ENCODE measurements at places on chromosomes 11 and 22. TPM values are rescaled to one million over a fixed set of nuclear protein-coding genes. Genes with fewer than 3 reads are reported as not detected.

GRCh38 chr11:61602775-61603569 is 22.1 kb upstream of the SYT7 start:
- no peak overlapping the region for H3K4me3 ChIP-seq
- no peaks in the 10 kb centered on the region for H3K27me3 ChIP-seq
- peaks cover 5% of the 10 kb centered on the region for H3K4me1 ChIP-seq

Gene KRTAP5-2
- total RNA-seq, result not detected

Gene TUT1
- total RNA-seq, result 11.1 TPM

DNA sequence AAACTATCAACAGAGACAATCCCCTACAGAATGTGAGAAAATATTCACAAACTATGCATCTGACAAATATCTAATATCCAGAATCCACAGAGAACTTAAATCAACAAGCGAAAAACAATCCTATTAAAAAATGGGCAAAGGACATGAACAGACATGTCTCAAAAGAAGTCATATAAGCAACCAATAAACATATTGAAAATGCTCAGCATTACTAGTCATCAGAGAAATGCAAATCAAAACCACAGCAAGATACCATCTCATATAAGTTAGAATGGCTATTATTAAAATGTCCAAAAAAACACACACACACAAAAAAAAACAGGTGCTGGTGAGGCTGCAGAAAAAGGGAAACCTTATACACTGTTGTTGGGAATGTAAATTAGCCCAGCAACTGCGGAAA is 8.3 kb upstream of the OR52E8 start:
- DNase-seq, result no peak
- H3K27me3 ChIP-seq, result no peaks in the 10 kb centered on the region
- no peak overlapping the region for H3K27ac ChIP-seq
- H3K36me3 ChIP-seq, result no peaks in the 10 kb centered on the region
- H3K4me3 ChIP-seq, result no peak overlapping the region

GRCh38 chr22:41181349-41182241 is 23.5 kb upstream of the L3MBTL2 start:
- DNase-seq, result no peak
- H3K4me3 ChIP-seq, result no peak overlapping the region
- no peaks in the 10 kb centered on the region for H3K27me3 ChIP-seq
- no peaks in the 10 kb centered on the region for H3K4me1 ChIP-seq
- H3K27ac ChIP-seq, result peak overlapping the region; percentile 43
- peaks cover 11% of the 10 kb centered on the region for H3K36me3 ChIP-seq

Gene HOATZ
- total RNA-seq, result not detected

DNA sequence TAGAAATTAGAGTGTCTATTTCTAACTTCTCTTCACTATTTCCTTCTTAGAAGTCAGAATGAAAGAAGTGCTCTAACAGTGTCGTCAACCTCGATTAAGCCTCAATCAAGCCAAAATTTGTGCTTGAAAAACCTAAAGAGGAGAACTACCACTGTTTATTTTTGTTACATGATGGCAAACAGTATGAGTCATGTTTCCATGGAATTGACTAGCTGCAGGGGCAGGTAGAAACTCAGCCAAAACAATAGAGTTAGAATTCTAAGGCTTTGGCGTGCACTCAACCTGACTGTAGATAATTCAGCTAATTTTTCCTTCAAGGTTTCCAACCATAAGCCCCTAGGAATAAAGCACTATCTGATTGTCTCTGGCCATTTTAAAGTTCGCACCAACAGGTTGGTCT is 415.9 kb downstream of the ETS1 start:
- no peaks in the 10 kb centered on the region for H3K36me3 ChIP-seq
- no peak for DNase-seq
- no peak overlapping the region for H3K27ac ChIP-seq
- H3K4me3 ChIP-seq, result no peak overlapping the region
- no peaks in the 10 kb centered on the region for H3K27me3 ChIP-seq

DNA sequence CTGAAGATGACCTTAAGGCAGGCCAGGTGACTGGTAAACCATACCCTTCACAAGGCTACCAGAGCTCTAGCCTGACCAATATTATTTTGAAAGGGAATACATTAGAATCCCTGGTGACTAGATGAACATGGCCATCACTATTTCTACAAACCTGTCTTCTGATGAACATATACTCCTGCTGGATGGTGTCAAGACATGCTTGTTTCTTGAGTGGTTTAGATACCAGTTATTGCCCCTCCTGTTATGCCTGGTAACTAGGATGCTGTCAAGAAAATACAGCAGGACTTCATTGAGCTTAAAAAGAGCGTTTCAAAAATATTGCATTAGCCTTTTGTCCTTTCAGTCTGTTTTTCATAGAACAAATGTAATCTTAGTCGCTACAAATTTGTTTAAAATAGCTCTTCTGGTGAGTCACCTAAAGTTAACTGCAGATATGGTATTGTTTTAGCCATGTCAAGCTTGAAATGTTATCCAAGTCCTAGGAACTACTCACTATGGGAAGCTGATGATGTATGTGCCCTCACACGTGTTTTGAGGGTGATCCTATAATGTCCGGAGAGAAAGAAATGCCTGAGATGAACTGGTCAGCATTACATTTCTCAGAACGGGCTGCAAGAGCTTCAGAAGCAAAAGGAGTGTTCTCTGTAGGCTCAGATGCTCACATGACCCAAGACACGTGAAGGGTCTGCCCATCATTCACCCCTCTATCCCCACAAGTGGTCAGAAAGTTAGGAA is 20.6 kb downstream of the ADM start:
- H3K4me3 ChIP-seq, result no peak overlapping the region
- H3K27me3 ChIP-seq, result no peaks in the 10 kb centered on the region
- H3K27ac ChIP-seq, result peak overlapping the region; percentile 77
- no peak for DNase-seq

GRCh38 chr11:114438303-114438702 is 964 bp upstream of the REXO2 start:
- H3K27me3 ChIP-seq, result no peaks in the 10 kb centered on the region
- no peak overlapping the region for H3K27ac ChIP-seq
- DNase-seq, result no peak
- H3K4me3 ChIP-seq, result no peak overlapping the region

- no peaks in the 10 kb centered on the region for H3K27me3 ChIP-seq
- H3K36me3 ChIP-seq, result peaks cover 5% of the 10 kb centered on the region
- H3K4me1 ChIP-seq, result no peaks in the 10 kb centered on the region
- no peak overlapping the region for H3K4me3 ChIP-seq
- DNase-seq, result no peak
Observed at GRCh38 chr11:3022982-3023381, 30.9 kb upstream of the NAP1L4 start.

Gene BEST1
- total RNA-seq, result 0.58 TPM

Gene OMP
- 16.8 TPM for total RNA-seq

- H3K27me3 ChIP-seq, result peaks cover 21% of the 10 kb centered on the region
- no peak overlapping the region for H3K27ac ChIP-seq
- no peak for DNase-seq
- H3K4me1 ChIP-seq, result no peaks in the 10 kb centered on the region
- H3K36me3 ChIP-seq, result no peaks in the 10 kb centered on the region
Observed at GRCh38 chr11:120568572-120569307, 57.2 kb downstream of the GRIK4 start.

DNA sequence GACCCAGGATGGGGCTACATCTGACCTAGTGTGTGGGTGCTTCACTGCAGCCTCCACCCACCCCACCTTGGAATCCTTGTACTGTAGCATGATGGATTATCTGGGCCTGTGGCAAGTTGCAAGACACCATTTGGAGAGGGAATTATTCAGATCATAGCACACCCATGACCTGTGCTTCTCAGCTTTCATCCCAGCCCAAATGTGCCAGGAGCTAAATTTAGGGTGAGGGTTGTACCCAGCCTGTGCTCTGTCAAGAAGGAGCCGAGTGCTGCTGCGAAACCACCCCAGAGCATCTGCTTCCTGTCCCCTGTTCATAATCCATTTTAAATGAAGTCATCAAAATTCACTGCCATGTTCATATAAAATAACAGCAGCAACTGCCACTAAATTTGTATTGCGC is 394.5 kb downstream of the SHANK2 start:
- no peaks in the 10 kb centered on the region for H3K4me1 ChIP-seq
- H3K4me3 ChIP-seq, result no peak overlapping the region
- H3K27ac ChIP-seq, result no peak overlapping the region

DNA sequence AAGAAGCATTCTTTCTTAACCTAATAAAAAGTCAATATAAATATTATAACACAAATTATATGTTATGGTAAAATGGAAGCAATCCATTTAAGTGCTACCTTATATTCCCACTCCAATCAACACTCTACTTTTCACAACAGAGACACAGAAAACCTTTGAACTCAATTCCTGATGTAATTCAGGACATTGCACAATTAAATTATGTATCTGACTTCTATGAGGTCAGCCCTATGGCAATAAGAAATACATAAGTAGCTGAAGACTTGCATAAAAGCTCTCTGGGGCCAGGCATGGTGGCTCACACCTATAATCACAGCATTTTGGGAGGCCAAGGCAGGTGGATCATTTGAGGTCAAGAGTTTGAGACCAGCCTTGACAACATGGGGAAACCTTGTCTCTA is 6.8 kb downstream of the OR4D10 start:
- no peaks in the 10 kb centered on the region for H3K4me1 ChIP-seq
- H3K36me3 ChIP-seq, result no peaks in the 10 kb centered on the region
- no peak for DNase-seq
- no peak overlapping the region for H3K27ac ChIP-seq
- no peak overlapping the region for H3K4me3 ChIP-seq

GRCh38 chr11:45449036-45449601 is 163.0 kb upstream of the SYT13 start:
- H3K4me1 ChIP-seq, result no peaks in the 10 kb centered on the region
- no peak for DNase-seq
- no peaks in the 10 kb centered on the region for H3K36me3 ChIP-seq
- H3K4me3 ChIP-seq, result no peak overlapping the region
- H3K27ac ChIP-seq, result no peak overlapping the region
- H3K27me3 ChIP-seq, result peaks cover 5% of the 10 kb centered on the region

Gene ANKRD42
- total RNA-seq, result 8.2 TPM

DNA sequence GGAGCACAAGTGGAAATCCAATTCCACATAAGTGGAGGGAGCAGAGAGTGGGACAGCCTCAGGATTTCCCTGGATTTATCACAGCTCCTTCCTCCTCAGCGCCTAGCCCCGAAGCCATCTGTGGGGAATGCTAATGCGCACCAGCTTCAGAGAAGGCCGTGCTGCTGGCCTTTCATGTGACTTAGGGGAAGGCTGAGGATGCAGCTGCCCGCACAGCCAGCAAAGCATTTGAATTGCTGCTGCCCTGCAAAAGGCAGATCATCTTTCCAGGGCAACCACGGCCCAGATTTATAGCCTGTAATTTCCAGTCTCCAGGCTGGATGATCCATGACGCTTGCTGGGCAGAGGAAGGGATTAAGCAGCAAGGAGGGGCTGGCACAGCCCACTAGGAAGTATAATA is 29.9 kb downstream of the SYN3 start:
- H3K4me3 ChIP-seq, result no peak overlapping the region
- no peak overlapping the region for H3K27ac ChIP-seq
- no peaks in the 10 kb centered on the region for H3K27me3 ChIP-seq
- H3K36me3 ChIP-seq, result no peaks in the 10 kb centered on the region
- no peak for DNase-seq

- no peak for DNase-seq
- no peaks in the 10 kb centered on the region for H3K36me3 ChIP-seq
- H3K27ac ChIP-seq, result no peak overlapping the region
- H3K4me3 ChIP-seq, result no peak overlapping the region
- no peaks in the 10 kb centered on the region for H3K27me3 ChIP-seq
- no peaks in the 10 kb centered on the region for H3K4me1 ChIP-seq
Observed at GRCh38 chr11:85620256-85620655, 6.9 kb downstream of the DLG2 start.

DNA sequence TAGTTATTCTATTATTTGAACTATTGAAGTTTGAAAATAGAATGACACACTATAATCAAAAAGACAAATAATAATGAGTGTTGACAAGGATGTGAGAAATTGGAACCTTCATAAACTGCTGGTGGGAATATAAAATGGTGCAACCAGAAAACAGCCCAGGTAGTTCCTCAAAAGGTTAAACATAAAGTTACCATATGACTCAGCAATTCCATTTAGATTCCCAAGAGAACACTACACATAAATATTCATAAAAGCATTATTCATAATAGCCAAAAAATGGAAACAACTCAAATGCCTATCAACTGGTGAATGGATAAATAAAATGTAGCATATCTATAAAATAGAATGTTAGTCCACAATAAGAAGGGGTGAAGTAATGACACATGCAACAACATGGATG is 21.7 kb downstream of the CCDC73 start:
- H3K27me3 ChIP-seq, result no peaks in the 10 kb centered on the region
- no peaks in the 10 kb centered on the region for H3K4me1 ChIP-seq
- no peak for DNase-seq
- H3K4me3 ChIP-seq, result no peak overlapping the region

DNA sequence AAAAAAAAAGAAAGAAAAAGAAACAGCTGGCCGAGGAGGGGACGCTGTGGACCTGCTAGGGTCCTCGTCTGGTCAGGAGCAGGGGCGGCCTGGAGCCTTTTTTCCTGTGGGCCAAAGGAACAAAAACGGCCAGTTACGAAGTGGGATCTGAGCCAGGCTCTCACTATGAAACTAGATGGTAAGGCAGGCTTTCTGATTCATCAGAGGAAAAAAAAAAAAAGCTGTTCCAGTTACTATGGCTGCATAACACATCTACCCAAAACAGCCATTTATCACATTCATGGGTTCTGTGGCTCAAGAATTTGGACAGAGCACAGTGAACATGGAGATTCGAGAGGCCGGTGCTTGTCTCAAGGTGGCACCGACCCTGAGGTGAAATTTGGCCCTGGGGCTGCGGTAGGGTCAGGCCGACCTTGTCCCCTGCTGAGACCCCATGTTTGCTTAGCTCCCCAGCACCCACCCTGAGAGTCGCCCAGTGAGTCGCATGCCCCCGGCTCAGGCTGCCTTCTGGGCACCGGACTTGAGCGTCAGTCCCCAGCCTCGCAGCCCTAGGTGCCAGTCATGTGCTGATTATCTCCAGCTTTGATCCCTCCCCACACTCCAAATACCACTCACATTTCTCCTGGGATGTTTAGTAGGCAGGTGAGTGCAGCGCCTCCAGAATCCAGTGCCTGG is 34.2 kb downstream of the MRGPRD start:
- H3K27ac ChIP-seq, result no peak overlapping the region
- H3K4me1 ChIP-seq, result no peaks in the 10 kb centered on the region
- H3K27me3 ChIP-seq, result no peaks in the 10 kb centered on the region

GRCh38 chr22:39188809-39189208 is 36.3 kb upstream of the CBX7 start:
- no peak overlapping the region for H3K4me3 ChIP-seq
- H3K27ac ChIP-seq, result no peak overlapping the region
- no peak for DNase-seq
- H3K4me1 ChIP-seq, result no peaks in the 10 kb centered on the region
- no peaks in the 10 kb centered on the region for H3K36me3 ChIP-seq

All from colonic mucosa (tissue), 4 donors.